ENCODE measurements at places on chromosomes 7 and 10.
A peak's percentile ranks its signal among the peaks of the same experiment; 100 is the strongest.

DNA sequence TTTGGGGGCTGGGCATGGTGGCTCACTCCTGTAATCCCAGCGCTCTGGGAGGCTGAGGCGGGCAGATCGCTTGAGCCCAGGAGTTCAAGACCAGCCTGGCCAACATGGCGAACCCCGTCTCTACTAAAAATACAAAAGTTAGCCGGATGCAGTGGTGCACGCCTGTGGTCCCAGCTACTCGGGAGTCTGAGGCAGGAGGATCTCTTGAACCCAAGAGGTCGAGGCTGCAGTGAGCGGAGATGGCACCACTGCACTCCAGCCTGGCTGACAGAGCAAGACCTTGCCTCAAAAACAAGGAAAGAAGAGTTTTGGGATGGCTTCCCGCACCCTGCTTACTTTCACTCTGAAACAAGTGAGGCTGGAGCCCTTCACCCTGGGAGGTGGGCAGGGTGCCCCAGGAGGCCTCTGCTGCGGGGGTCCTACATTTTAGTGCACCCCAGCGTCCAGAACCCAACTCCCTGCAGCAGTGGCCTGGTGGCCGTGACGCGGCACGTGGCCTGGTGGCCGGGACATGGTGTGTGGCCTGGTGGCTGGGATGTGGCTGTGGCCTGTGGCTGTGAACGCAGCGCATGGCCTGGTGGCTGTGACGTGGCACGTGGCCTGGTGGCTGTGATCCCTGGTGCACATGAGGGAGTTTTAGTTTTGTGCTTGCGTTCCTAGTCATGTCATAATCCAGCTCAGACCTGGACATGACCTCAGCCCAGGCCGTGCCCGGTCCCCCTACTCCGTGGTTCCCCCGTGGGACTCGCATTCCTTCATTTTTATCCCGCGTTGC, 9.3 kb downstream of the KNDC1 start:
- DNase-seq: no peak

GRCh38 chr10:131098416-131098952, 213.0 kb downstream of the TCERG1L start:
- no peak for DNase-seq

DNA sequence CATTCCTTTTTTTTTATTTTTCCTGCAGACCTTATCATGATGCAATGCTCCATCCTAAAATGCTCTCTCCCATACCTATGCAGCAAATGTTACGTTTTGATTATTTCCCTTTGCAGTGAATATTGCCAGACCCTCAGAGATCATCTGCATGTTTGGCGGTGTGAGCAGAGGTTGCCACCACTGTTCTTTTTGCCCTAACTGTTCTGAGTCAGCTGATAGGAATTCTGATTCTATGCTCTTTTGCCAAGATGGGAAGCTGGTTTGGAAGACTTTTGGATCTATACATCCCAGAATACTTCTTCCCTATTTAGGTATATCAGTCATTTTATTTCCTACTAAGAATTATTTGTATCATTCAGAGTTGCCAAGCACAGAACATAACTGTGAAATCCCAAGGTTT, 130.5 kb downstream of the KLF6 start:
- DNase-seq: no peak

GRCh38 chr7:140214075-140214684, 37.4 kb upstream of the KDM7A start:
- DNase-seq: no peak

GRCh38 chr7:113873554-113874151, 45.2 kb downstream of the PPP1R3A start:
- no peak for DNase-seq

- no peak for DNase-seq
Measured at GRCh38 chr10:114102256-114102655, 58.6 kb downstream of the ADRB1 start.

GRCh38 chr10:12875100-12875499, 126.4 kb downstream of the CCDC3 start:
- DNase-seq: no peak

DNA sequence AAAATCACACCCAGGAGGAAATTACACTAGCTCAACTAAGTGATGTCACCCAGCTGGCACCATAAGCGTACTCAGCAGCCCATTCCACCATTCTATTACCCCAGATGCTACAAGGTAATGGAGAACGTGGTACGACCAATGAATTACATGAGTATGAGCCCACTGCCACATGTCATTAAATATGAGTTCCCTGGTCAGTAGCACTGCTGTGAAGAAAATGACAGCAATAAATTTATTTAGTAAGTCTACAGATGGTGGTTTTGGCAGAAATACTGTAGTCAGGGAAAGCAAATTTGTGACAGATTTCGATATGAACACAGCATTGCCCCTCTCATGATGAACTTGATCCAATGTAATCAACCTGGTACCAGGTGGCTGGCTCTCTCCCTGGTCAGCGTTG, 154.2 kb downstream of the VWC2 start:
- DNase-seq: no peak

- DNase-seq: no peak
Measured at GRCh38 chr10:43155741-43156140, 17.5 kb downstream of the CSGALNACT2 start.

DNA sequence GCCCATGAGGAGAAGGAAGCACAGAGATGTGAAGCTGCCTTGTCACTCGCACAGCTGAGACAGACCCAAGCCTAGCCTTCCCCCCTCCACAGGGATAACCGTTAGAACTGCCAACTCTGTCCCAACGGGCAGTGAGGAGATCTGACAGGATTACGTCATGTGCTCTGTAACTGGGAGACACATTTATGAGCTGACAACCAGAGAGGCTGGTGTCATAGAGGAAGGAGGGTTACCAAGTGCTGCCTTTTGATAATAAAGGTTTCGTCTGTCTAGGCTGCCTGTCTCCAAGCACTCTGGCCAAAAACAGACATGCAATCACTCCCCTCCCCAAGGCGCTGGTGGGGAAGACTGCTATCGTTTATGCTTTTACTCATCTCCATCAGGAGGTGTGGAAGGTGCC, 165.9 kb downstream of the PLXNA4 start:
- DNase-seq: no peak

- DNase-seq: no peak
Measured at GRCh38 chr10:9075420-9075819, 1020.9 kb downstream of the GATA3 start.

- no peak for DNase-seq
Measured at GRCh38 chr10:16750461-16750860, 66.8 kb downstream of the RSU1 start.

GRCh38 chr7:49396229-49396628, 377.2 kb upstream of the VWC2 start:
- DNase-seq: no peak

DNA sequence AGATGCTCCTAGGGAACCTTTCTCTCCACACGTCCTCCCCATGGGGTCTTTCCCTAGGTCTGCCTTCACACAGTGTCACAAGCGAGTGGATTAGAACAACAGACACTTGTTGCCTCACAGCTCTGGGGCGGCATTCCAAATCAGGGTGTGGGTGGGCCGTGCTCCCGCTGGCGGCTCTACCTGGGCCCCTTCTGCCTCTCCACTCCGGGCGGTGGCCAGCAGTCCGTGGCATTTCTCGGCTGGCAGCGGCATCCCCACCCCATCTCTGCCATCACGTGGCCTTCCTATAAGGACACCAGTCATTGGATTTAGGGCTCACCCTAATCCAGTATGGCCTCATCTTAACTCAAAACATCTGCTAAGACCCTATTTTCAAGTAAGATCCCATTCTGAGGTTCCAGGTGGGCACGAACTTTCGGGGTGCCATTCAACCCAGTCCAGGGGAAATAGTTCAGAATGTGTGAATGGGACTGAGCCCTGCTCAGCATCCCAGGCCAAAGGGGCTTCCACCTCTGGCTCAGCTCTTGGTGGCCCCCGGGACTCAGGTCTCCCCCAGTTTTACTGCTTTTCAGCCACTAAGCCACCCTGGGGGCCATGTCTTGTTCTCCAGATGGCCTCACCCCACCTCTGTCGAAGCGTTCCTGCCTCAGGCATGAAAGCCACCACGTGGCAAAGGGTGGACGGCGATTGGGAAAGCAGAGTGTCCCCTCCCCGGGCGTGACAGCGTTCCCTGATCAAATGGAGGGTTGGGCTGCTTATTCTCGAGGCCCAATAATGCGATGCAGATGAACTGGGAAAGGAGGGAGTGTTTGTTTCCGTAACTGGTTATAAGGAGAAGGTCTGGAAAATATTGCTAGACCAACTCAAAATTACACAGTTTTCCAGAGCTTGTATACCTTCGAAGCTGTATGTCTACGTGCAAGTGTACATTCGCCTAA, 350.0 kb downstream of the GLRX3 start:
- no peak for DNase-seq

DNA sequence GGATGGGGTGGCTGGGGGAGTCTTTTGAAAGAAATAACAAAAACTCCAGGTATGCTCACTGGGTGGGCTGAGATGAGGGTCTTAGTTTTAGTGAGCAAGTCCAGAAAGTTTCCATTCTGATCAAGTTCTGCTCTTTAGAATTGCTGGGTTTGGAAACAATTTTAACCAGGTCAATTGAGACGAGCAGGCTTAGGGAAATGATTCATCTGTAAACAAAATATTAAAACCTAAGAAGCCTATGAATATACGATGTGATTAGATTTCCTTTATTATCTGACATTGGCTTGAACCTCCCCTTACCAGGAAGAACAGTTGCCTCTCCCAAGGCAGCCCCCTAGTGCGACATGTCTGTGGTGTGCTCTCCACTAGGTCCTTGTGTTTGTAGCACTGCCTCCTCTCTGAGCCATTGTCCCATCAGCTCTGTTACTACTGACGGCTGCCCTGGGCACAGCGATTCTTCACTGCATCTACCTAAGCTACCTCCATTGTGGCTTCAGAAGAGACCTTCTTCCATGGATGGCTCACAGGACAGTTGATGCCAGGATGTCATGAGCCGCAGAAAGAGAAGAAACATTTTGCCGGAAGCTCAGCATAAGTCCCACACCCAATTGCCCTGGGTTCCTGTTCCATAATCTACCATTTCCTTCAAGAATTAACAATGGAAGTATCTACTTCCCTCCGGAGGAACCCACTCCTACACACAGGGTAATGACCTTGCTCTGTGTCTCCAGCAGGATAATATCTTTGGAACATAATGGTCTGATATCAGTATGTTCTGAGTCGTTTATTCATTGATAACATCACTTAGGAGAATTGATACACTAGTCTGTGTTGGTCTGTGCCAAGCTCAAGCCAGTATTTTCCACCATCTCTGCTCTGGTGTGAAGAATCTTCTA, 95.1 kb upstream of the ITGB1 start:
- DNase-seq: no peak

DNA sequence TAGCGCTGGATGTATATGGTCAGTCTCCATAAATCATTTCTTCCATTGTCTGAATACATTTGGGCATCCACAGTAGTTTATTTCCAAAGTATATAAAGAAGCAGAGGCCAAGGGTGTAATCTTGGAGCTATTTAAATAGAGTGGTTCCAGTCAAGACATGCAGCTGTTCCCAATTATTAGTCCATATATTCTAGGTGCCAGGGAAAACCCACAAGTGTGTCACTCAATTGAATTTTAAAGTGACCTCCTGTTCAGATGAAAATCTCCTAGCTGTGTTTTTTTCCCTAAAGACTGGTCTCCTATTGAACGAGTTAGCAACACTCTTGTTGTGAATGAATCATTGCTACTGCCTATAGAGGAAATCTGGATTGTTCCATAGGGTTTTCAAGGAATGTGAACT, 260.2 kb upstream of the BMPER start:
- no peak for DNase-seq

DNA sequence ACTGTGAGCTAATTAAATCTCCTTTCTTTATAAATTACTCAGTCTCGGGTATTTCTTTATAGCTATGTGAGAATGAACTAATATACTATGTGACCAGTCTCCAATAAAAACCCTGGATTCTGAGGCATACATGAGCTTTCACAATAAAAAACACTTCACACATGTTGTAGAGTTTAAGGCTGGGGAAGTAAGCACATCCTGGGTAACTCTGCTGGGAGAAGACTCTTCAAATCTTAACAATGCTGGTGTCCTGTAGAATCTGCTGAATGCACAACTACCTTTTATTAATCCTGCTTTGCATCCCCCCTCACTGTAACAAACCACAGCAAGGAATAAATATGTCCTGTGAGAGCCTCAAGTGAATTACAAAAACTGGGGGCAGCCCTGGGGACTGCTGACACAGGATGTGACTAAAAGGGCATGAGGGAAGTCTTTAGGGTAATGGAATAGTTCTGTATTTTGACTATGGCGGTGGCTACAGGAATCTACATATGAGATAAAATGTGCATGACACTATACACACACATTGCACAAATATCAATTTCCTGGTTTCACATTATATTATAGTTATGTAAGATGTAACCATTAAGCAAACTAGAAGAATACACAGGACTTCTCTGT, 45.1 kb upstream of the KCTD7 start:
- DNase-seq: no peak

GRCh38 chr10:71260622-71261325, 48.4 kb downstream of the UNC5B start:
- DNase-seq: peak; percentile 48

DNA sequence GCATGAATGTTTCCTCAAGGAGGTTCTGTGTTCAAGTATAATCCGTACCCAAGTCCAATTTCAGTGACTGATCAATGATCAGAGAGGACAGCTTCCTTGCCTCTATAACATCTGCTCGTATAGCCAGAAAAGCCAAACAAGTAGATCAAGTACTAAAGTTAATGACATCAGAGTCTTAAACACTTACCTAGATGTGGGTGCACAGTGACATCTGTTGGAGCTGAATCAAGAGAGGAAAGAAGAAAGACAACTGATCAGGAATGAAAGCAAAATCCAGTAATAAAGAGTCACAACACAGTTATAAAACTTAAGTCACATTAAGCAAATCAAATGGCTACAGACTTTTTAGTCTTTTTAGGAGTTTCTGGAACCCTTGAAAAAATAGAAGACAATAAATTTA, 236.5 kb downstream of the RELN start:
- DNase-seq: no peak

GRCh38 chr7:94345907-94346306, 48.8 kb upstream of the COL1A2 start:
- DNase-seq: no peak

- no peak for DNase-seq
Measured at GRCh38 chr7:70159121-70159520, 560.8 kb downstream of the AUTS2 start.

- no peak for DNase-seq
Measured at GRCh38 chr10:81179324-81179723, 641.6 kb downstream of the SH2D4B start.

DNA sequence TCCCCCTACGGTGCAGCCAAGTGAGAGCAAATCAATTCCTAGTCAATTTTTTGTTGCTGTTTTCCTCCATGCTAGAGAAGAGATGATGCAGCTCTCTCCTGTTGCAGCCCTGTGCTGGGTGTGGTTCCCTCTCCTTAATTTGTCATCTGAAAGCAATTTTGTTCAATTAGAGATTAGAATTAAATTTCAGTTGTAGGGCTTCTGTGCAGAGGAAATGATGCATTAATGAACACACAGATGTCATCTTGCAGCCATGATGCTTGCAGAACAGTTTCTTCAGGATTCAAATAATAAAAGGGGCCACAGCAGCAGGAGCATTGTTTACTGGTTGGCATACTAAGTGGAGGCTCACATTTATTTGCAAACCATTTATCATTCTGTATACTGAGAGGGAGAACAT, 266.0 kb downstream of the AUTS2 start:
- DNase-seq: no peak

Data from hippocampal formation (tissue), 2 donors.